ENCODE measurements at places on chromosomes 16 and 17.

- DNase-seq, result no peak
These were observed 11.8 kb upstream of the KAT7 start for GRCh38 chr17:49776551-49777300.

DNA sequence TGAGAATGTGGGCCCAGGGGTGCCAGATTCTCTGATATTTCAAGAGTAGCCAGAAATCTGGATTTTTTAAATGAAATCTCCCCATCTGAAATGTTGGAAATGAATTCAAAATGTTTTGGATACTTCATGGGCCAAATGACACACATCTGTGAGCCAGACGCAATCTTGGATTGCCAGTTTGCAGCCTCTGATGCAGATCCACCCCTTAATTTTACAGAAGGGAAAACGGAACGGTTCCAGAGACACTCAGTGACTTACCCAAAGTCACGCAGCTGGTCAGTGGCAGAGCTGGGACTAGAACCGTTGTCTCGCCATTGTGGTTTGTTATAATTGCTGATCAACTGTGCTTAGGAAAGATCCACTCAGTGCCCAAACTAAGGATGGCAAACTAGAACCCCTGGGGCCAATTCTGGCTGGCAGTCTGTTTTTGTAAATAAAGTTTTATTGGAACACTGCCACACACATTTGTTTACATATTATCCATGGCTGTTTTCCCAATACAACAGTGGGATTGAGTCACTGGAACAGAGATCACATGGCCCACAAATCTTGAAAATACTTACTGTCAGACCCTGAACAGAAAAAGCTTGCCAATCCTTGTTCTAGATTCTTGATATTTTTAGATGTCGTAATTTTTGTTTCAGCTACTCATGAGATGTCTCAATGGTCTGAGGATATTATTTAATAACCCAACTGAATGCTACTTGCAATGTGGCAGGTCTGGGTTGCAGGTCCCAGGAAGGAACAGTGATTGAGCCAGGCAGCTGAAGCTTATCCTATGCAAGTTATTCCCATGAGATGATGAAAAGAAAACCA, 143.8 kb downstream of the AXIN2 start:
- no peak for DNase-seq

DNA sequence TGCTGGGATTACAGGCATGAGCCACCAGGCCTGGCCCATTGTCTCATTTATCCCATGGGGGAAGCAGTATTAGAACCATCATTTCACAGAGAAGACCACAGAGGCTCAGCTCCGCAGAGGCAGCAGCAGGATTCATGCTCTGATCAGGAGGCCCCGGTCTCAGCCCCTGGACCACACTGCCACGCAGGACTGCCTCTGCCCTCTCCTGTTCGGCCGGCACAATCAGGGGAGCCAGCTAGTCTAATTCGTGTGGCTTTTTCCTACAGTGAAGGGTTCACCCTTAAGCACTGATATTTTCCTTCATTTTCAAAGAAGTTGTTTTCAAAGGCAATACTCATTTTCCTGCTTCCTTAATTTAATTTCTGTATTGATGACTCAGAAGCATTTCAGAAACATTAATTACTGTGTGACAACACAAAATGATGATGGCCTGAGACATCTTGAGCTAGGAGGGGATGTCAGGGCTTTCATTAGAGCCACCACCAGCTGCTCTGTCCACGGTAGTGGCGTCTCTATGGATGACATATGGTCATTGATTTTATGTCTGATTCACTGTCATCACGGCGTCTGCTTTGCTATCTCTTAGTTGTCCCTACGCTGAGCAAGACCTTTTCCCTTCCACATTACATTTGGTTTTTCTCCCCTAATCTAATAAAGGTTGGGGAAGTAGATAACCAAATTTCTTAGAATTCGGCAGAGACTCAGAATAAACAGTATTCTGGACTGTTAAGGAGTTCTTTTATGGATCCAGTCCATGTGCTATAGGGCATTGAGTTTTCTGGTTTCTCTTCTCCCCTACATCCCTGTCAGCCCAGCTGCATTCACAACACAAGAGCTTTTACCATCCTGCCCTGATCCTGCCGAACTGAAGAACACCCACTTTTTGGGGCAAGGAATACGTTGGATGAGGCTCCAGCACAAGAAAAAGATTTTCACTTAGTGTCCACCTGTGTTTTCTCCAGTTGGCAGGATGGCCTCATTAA, 314.0 kb downstream of the SLC39A11 start:
- DNase-seq, result no peak

- DNase-seq, result no peak
These were observed 24.2 kb downstream of the SPACA3 start for GRCh38 chr17:33015716-33016346.

DNA sequence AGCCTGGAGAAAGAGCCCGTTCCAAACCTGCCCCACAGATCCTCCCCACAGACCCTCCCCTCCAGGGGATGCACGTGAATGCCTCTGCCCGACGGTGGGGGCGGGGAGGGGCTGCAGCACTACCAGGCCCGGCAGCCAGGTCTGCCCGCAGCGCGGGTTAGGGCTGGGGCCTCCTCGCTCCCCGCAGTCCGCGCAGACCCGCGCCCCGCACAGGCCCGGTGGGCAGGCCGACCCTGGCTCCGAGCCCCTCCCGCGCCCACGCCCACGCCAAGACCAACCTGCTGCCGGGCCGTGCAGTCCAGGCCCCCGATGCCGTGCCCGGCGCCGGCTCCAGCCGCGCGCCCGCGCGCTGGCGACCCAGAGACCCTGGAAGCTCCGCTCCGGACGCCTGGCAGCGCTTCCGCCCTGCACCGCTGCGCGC, at the start of gene RPUSD1:
TSS of gene RPUSD1 (minus strand) at position 404 of the 421 bp plus-strand sequence. CDS start 644 bp downstream, outside the sequence.
- no peak for DNase-seq

GRCh38 chr17:67993153-67993997, 2.9 kb downstream of the C17orf58 start:
- DNase-seq, result peak; percentile 89

GRCh38 chr16:82456683-82457082, 170.1 kb upstream of the CDH13 start:
- peak; percentile 26 for DNase-seq

- no peak for DNase-seq
These were observed 1326.6 kb upstream of the GOT2 start for GRCh38 chr16:60060731-60061130.

GRCh38 chr17:5297245-5297644, 15.2 kb downstream of the RABEP1 start:
- DNase-seq, result peak; percentile 26

DNA sequence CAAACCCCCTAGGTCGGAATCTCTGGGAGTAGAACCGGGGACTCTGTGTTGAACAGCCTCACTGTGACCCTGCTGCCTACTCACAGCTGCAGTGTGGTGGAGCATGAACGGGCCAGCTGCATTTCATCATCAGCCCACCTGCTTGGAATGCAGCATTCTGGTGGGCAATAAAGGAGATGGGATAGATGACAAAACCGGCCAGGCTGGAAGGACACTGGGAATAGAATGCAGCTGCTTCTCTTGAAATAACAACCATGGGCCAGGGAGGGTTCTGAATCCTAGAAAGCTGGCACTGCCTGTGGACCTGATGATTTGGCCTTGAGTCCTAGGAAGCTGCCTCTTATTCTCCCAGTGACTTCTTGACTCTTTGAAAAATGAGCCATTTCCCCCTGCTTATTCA, 23.5 kb downstream of the CFAP97D1 start:
- DNase-seq, result no peak

DNA sequence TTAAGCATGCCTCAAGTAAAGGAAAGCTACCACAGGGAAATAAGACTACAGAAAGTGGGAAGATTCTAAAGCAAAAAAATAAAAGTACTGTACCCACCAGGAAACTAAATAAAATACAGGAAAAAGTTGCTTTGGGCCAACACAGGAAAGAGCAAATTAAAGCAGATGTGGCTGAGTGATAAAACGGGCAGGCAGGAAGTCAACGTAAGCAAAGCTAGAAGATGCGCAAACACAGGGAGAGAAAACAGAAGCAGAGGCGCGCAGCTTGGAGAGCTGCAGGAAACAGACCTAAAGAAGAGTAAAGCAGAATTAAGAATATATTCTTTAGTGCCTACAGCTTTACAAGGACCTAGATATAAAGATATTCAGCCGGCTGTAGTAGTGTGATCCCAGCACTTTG, 21.7 kb downstream of the USP36 start:
- DNase-seq, result no peak

DNA sequence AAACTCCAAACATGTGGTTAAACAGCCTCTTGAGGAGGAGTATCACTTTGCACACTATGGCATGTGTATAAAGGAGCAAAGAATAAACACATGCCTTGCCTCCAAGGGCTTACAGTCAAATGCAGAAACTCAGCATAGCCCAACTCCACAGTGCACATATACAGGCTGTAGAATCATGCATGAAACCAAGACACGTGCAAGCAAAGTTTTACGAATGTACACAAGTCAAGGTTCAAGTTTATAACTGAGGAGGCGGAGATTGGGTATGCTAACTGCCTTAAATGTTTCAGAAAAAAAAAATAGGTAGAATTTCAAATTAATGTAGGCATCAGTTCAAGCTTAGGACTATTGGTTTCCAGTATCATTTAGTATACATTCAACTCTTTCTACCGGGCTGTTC, 321.1 kb downstream of the SOX9 start:
- DNase-seq, result no peak

DNA sequence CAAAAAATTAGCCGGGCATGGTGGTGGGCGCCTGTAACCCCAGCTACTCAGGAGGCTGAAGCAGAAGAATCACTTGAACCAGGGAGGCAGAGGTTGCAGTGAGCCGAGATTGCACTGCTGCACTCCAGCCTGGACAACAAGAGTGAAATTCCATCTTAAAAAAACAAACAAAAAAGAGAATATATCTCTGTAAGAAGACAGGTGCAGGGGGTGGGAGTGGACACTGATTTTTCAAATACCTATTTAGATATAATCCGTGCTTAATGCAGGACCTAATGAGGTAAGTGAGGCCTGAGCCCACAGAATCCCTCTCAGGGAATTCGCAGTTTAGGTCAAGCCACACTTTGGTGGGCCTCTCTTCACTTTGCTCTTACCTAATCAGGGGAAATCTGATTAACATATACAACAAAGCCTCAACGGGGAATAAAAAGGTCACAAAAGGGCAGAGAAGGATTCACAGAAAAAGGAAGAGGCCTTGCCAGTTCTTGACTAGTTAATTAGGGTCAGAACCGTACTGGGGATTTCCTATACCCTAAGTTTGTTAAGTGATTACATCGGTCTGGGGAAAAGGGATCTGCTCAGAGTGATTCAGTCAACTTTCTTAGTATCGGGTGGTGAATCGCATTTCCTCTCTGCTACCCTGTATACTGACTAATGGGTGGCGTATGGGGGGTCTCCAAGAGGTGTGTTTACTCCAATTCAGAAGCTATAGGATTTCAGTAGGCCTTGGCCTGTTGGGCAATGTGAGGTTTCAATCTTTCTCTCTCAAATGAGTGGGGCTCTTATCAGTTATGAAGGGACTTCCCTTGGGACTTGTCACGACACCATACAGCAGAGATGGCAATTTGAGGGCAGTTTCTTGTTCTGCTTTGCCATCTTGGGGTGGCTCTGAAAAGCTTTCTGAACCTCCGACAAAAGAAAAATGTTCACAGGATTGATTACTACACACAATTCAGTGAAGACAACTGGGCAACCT, 1.9 kb upstream of the NFAT5 start:
- peak; percentile 90 for DNase-seq

DNA sequence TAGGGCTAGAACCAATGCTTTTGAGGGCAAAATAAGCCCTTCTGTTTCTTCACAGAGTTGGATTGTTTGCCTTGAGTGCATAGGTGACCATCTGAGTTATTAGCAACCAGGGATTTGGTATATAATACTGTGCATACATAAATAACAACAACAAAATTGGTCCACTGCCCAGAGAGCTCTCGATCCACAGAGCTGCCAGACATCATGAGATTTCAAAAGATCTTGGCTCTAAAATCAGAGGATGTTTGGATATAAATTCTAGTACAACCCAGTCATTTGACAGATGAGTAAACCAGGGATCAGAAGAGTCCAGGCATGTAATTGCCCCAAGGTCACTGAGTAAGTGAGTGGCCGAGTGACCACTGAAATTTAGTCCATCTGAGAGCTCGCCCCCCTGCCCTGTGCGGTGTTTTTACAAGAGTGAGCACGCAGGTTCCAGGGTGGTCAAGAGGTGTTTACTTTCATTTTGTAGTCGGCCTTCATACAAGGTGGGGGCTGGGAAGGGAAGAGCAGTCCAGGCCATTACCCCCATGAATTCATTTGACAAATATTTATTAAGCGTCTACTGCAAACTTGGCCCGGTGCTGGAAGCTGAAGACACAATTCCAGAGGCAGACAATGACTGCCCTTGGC, 1.8 kb upstream of the MT2A start:
- DNase-seq, result no peak

GRCh38 chr16:49733313-49734009, 122.5 kb downstream of the ZNF423 start:
- no peak for DNase-seq

GRCh38 chr16:15897834-15898254, 9.4 kb upstream of the CEP20 start:
- no peak for DNase-seq

- DNase-seq, result no peak
These were observed 634.1 kb upstream of the RBFOX1 start for GRCh38 chr16:6698548-6698947.
